Central memory CD8-positive, alpha-beta T cell (primary cell): ENCODE measurements at places on chromosomes 11 and 22.

DNA sequence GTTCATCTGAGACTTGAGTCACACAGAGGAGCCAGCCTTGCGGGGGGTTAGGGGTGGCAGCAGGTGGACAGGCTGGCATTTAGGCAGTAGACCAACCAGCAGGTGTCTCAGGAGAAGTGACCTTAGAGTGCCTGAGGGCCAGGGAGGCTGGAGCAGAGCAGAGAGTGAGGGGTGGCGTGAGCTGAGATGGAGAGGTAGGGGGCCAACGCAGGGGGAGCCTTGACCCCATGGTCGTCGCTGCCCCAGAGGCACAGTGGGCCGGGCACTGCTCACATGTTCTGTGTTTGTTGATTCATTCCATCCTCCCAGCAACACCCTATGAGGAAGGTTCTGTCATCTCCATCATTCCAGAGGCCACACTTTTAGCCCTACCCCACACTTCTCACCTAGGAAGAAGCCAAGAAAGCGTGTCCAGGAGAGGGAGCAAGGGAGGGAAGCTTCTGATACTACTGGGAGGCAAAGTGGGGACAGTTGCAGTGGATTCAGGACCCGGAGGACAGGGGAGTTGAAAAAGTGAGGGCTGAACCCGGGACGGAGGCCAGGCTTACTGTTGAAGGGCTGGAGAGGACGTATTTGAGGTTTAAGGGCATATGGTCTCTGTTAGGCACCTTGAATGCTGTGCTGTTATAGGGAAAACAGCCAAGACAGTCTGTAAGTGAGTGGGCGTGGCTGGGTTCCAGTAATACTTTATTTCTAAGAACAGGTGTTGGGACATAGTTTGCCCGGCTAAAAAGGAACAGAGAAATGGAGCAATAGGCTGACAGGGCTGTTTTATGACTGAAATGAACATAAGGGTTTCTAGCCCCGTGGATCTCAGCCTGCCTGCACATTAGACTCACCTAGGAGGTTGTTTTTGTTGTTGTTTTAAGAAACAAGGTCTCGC lies 7.3 kb downstream of the SART1 start:
- no peak for DNase-seq

DNA sequence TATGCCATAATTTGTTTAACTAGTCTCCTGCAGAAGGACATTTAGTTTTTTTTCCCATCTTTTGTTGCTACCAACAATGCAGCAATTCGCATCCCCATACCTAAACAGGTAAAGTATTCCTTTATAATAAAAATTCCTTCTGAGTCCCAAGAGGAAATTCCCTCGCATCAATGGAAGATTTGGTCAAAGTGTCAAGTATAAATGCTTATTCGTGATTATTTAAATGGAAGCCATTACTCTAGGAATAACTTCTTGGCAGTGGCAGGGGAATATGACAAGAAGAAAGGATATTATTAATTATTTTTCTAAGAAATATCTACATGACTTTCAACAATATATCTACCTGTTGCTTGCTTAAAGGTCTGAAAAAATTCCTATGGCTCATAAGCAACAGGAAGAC lies 25.6 kb downstream of the RNF141 start:
- DNase-seq, result no peak

- no peak for DNase-seq
Observed at GRCh38 chr11:27997344-27997743, 110.6 kb downstream of the KIF18A start.

DNA sequence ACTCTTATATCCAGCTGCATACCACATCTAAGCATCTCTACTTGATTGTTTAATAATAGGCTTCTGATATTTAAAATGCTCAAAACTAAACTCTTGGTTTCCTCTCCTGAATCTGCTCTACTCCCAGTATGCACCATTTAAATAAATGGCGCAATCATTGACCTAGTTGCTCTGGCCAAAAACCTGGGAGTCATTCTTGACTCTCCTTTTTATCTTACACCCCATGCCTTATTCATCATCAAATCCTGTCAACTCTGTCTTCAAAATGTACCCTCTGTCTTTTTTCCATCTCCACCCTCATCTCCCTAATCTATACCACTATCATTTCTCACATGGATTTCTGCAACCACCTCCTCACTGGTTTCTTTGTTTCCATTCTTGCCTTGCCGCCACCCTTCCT lies 399.6 kb upstream of the CCDC90B start:
- DNase-seq, result no peak
